ENCODE measurements at places on chromosomes 5 and 9.

DNA sequence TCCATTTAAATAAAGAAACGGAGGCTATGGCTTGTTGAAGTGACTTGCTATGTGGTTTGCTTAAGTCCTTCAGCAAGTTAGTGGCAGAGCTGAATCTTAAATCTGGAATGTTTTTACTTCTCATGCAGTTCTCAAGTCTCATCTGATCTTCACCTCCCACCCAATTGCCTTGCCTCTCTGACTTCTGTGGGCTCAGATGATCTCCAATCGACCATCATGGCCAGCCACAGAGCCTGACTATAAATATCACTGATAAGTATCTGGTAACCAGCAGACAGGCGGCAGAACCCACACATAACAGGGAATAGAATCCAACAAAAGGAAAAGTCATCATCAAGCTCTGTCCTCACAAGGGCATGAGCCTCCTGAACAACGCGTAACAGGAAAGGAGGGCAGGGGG is 149.9 kb downstream of the FAM114A2 start:
- no peak for DNase-seq

DNA sequence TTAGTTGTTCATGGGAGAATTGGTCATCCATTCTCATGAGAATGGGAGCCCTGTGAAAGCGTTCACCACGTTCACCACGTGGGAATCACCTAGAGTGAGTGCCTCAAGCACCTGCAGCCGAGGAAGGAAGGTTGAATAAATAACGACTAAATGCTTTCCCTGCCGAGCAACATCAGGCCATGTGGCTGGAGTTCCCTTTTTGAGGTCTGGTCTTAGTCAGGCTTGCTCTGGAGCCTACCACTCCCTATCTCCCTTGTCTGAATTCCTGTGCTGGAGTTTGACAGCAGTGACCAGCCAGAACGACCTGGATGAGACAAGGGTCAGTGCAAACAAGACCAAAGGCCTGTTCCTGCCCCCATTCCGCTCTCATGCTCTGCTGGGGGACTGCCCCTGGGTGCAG is 28.5 kb downstream of the KCNMB1 start:
- DNase-seq = no peak

DNA sequence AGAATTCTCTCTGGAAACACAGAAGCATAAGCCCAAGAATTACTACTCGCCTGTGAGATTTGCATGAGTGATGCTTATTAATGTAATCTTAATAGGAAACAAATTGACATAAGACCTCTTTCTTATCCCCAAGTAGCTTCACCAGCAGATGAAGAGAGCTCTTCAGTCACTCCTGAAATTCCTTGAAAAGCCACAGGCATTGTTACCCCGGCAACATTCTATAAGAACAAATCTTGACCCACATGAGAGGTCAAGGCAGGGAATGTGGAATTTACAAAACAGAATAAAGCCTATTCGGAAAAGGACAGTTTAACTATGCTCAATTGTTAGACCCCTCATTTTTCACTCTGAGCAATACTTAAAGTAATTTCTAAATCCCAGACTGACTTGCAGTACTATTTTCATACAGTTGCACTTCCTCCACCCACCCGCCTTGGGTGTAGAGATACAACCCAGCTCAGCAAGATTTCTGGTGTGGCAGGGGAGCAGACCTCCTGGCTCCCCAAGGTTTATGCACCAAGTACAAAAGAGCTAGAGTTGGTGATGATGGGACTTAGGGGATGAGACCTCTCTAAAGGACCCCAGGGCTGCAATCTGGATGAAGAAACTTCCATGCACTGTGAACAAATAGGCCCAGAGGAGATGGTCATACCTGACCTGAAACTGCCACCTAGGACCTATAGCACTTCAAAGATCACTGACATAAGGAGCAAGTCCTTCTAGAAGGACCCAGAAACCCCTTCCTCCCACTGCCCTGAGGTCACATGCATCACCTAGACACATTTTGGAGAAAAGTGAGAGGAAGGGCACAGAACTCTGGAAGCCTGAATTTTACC is 242.1 kb downstream of the ZNF608 start:
- no peak for DNase-seq

GRCh38 chr5:158433634-158434033 is 574.7 kb upstream of the CLINT1 start:
- no peak for DNase-seq

DNA sequence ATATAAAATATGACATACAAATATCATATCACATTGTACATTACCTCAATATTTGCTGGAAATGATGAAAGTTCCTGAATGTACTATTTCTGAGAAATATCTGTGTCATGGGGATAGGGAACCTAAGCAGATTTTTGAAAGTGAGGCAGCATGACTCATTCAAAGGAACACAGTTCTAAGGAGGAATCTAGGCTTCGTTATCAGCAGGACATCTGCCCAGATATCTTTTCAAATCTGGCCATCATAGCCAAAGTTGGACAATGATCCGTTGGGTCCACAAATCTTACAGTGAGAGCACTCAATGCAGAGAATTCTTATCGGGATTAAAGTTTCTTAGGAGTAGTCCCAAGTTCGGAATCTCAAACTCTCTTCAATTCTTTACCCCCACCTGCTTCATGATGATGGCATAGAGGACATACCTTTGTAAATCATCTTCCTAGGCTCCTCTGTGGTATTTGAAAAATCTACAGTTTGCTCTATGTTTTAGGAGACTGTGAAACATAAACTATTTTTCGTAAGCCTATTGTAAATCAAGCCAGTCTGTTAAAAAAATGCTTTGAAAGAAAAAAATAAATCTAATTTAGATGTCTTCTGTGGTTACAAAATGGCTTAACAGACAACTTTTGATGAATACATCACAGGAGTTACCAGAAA is 29.4 kb upstream of the ALDH1A1 start:
- DNase-seq = no peak

- DNase-seq = no peak
These were observed 84.3 kb upstream of the HAND1 start for GRCh38 chr5:154562244-154562880.

DNA sequence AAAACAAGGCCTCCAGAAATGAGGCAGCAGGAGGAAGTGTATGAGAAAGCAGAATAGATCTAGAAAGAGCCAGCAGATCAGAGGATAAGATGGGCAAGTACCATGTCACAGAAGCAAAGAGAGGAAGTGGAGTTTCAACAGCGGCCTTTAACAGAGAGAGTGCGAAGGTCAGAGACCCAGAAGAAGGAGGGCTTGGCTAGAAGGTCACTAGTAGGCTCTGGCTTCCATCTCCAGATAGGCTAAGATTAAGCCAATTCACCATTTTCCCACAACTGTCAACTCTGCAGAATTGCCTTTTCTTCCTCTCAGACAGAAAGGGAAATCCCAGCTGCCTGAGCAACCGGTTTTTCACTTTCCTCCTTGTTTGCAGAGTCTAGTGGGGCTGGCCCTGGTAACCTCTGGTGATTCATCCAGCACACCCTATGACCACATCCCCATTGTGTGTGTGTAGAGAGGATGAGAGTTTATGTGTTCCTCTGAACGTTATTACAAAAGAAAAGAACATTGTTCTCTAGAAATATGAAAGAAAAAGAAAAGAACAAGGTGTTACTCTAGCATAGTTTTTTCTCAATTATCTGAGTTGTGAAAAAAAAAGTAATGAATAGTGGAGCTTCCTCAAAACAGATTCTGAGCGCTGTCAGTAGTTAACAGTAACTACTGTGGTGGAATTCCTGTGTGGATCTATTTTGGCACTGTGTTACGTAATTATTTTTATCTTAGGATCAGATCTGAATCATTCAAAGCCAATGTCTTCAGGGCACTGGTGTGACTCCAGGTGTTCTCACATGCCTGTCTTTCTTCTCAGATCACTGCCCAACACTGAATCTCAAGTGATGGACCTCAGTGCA is 220.4 kb downstream of the ARRDC3 start:
- peak; percentile 71 for DNase-seq

- DNase-seq = no peak
These were observed 7.4 kb downstream of the SLC22A4 start for GRCh38 chr5:132301344-132302271.

DNA sequence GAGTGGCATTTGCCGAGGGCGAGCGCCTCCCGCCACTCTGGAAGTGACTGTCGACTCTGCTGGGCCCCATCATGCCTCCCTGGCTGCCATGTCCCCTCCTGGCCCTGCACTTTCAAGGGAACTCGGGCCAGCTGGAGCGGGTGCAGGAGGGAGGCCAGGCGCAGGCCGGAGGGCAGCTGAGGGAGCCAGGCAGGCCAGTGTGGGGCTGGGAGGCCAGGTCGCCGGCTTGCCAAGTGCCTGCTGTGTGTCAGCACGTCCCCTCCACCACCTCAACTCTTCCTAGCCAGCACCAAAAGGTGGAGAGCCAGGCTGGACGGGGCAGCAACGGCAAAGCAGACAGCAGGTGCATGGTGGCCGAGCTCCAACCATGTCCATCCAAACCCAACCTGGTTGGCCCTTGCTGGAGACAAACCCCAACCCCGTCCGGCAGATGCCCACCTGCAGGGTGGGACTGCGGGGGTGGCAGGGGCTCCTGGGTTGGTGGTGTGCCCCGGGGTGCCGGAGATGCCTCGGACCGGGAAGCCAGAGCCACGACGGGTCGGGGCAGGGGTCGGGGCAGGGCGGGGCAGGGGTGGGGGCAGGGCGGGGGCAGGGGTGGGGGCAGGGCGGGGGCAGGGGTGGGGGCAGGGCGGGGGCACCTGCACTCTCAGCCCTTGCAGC is 36.5 kb upstream of the EGFL7 start:
- DNase-seq = no peak

DNA sequence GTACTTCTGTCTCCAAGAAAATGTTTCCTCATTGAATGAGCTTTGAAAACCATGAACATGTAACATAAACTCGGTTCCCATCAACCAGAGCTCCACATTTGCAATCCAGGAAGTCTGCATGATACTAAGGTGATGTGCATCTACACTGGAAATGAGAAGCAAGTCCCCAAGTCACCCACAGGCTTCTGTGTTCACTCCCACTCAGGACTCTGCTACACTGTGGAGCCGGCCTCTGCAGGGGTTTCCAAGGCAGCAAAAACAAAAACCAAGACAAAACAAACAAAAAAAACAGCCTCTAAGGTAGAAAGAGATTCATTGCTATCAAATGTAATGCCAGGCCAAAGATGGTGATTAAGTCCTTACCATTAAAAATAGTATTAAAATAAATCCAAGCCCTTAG is 593.7 kb downstream of the IRX1 start:
- no peak for DNase-seq

GRCh38 chr5:893711-894110 is 1.0 kb downstream of the TRIP13 start:
- no peak for DNase-seq

- DNase-seq = no peak
These were observed 3.2 kb downstream of the LHX6 start for GRCh38 chr9:122225312-122226141.

- DNase-seq = no peak
These were observed 29.9 kb upstream of the NDFIP1 start for GRCh38 chr5:142078706-142079105.

GRCh38 chr5:132787076-132787475 is 10.0 kb upstream of the SEPTIN8 start:
- DNase-seq = no peak

GRCh38 chr5:58011301-58011700 is 448.6 kb downstream of the PLK2 start:
- no peak for DNase-seq

- DNase-seq = no peak
These were observed 7.2 kb downstream of the CSNK1A1 start for GRCh38 chr5:149544028-149544420.

GRCh38 chr5:136458481-136458880 is 93.1 kb upstream of the TRPC7 start:
- DNase-seq = no peak

DNA sequence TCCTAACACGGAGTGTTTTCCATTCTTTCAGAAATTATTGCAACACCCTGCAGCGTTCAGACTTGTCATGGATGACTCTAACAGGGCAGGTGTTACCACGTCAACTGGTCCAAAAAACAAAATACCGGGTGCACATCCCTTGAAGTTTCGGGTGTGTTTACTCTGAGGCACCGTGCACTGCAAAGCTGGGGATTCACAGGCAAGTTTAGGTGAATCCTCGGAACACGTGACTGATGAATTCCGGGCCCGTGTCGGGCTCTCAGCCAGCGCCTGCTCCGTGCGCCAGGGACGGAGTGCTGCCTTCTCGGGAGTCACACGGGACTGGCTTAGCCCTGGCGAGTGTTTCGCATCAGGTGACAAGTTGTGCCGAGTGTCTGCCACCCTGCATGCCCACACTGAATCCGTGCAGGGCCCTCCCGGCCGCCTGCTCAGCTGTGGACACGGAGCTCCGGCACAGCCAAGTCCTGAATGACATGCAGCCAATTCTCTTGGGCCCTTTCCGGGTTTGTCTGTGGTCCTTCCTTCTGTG is 66.0 kb upstream of the IRX4 start:
- DNase-seq = no peak

- DNase-seq = no peak
These were observed 23.7 kb downstream of the PTGS1 start for GRCh38 chr9:122394265-122395125.

DNA sequence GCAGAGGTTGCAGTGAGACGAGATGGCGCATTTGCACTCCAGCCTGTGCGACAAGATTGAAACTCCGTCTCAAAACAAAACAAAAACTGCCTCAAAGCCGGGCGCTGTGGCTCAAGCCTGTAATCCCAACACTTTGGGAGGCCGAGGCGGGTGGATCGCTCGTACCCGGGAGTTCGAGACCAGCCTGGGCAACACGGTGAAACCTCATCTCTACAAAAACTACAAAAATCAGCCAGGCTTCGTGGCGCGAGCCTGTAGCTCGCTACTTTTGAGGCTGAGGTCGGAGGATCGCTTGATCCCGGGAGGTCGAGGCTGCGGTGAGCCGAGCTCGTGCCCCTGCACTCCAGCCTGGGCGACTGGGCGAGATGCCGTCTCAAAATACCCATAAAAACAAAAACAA is 988 bp downstream of the GFM2 start:
- no peak for DNase-seq

Measured in activated naive CD4-positive, alpha-beta T cell treated with Interleukin-2 at 50 U/mL for 16 hours (primary cell).